HCEC 1CT (cell line): ENCODE measurements at places on chromosomes 2 and 18.

GRCh38 chr2:27369471-27370025 is 590 bp downstream of the EIF2B4 start:
- peak; percentile 37 for DNase-seq

DNA sequence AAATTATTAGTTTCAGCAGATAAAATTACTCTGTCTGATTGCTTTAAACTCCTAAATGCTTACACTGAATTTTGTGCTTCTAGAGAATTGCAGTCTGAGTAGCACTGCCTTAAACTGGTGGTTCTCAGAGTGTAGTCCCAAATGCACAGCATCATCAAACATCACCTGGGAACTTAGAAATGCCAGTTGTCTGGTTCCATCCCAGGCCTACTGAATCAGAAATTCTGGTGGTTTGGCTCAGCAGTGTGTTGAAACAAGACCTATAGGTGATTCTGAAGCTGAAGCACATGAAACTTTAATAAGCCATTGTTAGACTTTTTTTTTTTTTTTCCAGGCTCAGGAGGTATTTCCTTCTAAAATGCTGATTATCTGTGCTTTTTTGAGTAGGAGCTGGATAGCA is 22.0 kb downstream of the EPC2 start:
- no peak for DNase-seq

DNA sequence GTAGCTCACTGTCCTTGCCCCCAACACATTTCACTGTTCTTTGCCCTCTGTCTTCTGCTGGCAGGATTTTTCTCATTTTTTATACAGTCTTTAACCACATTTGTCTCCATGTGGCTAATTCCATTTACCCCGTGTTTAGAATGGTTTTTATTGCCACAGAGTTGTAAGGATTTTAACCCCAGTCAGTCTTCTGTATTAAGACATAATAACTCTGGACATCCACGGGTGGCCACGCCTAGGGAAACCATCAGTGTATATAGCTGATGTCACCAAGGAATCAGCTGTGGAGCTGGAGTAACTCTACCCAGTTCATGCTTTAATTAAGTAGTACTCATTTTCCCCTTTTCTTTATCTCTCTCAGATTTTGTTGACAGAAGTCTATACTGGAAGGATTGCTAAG is 139.8 kb downstream of the MAP4K4 start:
- no peak for DNase-seq

DNA sequence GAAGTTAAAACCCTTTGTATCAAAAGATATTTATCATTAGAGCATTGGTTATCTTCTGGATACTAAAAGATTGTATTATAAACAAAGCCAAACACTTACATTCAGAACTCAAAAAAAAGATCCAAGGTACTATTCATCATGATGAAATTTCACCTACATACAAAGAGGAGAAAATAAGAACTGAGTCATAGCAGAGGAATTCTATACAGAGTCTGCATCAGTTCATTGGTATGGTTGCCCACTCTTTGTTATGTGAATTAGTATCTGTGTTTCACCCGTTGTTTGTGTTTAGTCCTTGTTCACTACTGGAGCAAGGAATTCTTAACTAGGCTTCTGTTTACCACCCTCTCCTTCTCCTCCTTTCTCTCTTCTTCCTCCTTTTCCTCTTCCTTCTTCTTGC is 157.9 kb downstream of the LNPK start:
- DNase-seq, result peak; percentile 86

GRCh38 chr2:181152226-181152625 is 171.8 kb downstream of the UBE2E3 start:
- DNase-seq, result no peak

DNA sequence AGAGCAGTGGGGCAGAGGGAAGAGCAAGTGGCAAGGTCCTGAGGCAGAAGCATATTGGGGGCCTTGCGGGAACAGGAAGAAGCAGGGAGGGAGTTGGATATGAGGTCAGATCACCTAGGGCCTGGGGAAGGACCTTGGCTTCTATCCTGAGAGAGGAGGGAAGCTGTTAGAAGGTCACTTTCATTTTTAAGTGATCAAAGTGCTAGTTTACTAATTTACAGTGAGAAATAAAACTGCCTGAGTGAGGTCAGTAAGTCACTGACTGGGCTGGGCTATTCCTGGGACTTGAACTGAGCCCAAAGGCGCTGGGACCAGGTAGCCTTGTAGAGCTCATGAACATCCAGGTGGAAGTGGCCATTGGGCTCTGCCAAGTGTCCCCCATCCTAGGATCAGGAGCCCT is 76.6 kb upstream of the B3GNT7 start:
- no peak for DNase-seq

- no peak for DNase-seq
These were observed 118.0 kb downstream of the LRRTM4 start for GRCh38 chr2:77404189-77404588.

- peak; percentile 41 for DNase-seq
These were observed 2.0 kb downstream of the XPO1 start for GRCh38 chr2:61536180-61536571.

DNA sequence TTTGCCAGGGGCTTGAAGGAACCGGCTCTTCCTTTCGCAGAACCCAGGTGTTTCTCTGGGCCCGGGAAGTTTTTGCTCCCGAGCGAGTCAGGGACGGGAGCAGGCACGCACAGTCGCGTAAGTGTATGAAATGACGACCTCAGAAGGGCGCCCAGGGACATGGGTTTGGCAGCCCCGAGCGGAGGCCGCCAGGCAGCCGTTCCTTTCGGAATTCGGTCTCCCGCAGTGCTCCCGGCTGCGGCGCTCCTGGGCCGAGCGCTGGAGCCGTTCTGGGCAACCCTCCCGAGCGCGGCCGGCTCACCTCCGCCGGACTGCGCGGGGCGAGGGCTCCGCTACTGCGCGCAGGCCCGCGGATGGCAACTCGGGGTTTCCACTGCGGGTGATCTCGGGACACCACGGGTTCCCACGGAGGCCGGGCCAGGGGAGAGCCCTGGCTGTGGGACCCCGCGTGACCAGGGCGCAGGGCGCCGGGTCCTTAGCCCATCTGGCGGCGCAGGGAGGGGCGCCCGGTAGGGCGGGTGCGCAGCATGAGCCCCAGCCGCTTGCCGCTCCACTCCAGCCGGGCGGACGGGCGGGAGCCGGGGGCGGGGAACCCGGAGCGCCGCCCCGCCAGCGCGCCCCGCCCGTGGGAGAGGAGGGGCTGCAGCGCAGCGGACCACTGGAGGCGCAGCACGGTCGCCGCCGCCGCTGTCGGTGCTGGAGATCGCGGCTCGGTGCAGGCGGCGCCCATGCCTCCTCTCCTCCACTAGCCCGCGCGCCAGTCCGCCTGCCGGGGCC is at the start of gene OSBPL6:
Gene OSBPL6 (plus strand): TSS at position 690 of the 777 bp plus-strand sequence. CDS start 111,673 bp downstream, outside the sequence.
- DNase-seq, result peak; percentile 92

GRCh38 chr18:59876310-59876626 is 23.5 kb upstream of the PMAIP1 start:
- no peak for DNase-seq

DNA sequence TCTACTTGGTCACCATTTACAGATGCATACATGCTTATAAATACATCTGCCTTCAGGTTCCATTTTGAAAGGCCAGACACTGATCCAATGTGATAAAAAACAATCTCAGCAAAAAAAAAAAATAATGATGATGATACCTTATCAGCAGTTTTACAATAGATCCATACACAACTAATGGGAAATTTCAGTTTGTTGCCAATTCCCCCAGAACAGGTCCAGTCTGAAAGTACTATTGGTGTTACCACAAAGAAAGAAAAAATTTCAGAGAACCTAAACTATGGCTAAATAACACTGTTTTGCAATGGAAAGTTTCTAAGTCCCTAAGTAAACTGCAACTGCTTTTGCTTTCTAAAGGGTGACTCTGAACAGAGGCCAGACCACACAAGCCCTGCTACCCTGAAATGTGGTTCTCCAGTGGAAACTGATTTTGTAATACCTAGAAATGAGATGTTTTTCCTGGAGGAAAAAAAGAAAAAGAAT is 54.1 kb downstream of the LPIN2 start:
- DNase-seq, result no peak

DNA sequence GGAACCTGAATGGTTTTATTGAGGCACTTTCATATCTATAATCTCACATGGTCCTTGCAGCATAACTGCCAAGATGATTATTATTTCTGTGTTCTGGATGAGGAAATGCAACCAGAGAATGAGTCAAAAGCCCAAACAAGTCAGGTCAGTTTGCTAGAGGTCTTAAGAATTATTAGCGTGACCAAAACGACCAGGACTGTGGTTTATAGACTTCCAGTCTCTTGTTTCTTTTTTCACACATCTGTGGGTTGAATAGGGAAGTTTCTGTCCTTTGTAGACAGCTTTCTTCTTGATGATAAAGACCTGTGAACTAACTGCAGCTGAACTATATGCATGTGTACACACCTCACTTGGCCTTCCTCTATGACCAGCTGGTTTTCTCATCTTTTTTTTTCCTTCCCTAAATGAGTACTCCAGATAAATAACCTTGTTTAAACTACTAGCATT is 13.9 kb downstream of the ADAM23 start:
- no peak for DNase-seq

DNA sequence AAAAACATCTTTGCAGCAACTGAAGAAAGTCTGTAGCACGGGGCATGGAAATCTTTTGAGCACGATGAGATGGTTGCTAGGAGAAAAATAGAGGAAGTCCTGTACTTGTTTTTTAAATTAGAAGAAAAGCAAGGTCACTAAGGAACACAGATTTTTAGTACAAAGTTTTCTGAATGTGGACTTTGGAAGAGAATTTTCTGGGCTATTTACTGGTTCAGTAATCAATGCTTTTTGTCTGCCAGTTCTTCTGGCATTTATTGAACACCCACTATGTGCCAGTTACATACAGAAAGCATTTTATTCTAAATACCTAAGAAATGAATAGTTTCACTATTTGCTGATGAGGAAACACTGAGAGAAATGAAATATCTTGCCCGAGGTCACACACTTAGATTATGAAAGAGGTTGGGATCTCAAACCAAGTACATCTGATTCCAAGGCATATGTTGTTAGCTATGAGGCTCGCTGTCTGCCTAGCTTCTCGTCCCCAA is 15.6 kb upstream of the MAP3K20 start:
- peak; percentile 49 for DNase-seq
